SK-N-MC (cell line): ENCODE measurements at places on chromosomes 2 and 18.

GRCh38 chr2:15912203-15912602 lies 28.1 kb upstream of the MYCN start:
- DNase-seq: no peak

- DNase-seq: peak; percentile 83
These were observed 664 bp upstream of the IMPA2 start for GRCh38 chr18:11980494-11981191.

DNA sequence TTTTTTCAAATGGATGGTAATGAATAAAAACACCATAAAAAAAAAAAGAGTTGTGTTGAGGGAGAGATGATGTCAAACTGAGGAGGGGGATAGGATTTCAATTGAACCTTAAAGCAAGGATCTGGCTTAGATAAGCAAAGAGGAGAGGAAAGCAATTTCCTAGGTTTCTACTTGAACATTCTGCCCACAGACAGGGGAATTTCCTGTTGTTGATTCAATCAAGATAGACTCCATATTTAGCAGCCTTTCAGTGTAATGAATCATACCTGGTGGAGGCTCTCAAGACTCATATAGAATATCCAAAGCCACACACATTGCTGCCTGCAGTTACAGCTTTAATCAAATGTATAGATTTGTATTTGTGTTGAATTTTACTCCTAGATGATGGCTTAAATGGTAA lies 294.4 kb upstream of the PIK3C3 start:
- DNase-seq: no peak

DNA sequence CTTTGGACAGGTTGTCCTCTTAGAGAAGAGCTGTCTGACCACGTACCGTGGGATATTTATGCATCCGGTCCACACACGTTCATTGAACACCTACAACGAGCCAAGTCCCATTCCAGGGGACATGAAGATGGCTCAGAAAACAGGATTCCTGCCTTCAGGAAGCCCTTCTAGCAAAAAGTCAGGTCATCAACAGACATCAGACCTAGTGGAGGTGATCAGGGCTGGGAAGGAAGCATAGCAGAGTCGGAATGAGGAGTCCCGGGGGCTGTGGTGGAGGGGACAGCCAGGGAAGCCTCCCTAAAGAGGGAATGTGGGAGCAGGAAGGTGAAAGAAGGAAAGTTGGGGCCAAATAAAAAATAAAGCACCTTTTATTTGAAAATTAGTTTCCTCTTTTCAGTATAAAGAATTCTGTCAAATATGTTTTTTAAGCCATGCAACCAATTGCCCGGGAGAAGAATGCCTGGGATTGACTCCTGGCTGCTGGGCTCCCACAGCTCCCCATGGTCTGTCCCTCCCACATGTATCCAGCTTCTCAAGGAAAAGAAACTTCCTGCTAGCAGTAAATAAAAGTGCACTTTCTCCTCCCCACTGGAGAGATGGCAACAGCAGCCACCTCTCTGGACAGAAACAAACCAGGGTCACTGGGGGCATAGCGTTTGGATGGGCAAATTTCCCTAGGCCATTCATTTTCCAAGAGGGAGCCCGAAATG lies 144.8 kb downstream of the SMAD7 start:
- no peak for DNase-seq

- no peak for DNase-seq
These were observed 7.1 kb upstream of the PPP1R1C start for GRCh38 chr2:181978351-181979150.
